ENCODE measurements at places on chromosomes 7 and 10.
A peak's percentile ranks its signal among the peaks of the same experiment; 100 is the strongest.

- DNase-seq, result no peak
Observed at GRCh38 chr10:108360187-108360586, 1195.7 kb upstream of the SORCS1 start.

GRCh38 chr10:100184840-100185239 lies 989 bp downstream of the ERLIN1 start:
- peak; percentile 23 for DNase-seq

- no peak for DNase-seq
Observed at GRCh38 chr10:117476281-117476680, 66.3 kb upstream of the EMX2 start.

GRCh38 chr10:18450298-18450697 lies 201.1 kb downstream of the NSUN6 start:
- no peak for DNase-seq

- DNase-seq, result no peak
Observed at GRCh38 chr10:132786884-132787494, 1.0 kb upstream of the NKX6-2 start.

DNA sequence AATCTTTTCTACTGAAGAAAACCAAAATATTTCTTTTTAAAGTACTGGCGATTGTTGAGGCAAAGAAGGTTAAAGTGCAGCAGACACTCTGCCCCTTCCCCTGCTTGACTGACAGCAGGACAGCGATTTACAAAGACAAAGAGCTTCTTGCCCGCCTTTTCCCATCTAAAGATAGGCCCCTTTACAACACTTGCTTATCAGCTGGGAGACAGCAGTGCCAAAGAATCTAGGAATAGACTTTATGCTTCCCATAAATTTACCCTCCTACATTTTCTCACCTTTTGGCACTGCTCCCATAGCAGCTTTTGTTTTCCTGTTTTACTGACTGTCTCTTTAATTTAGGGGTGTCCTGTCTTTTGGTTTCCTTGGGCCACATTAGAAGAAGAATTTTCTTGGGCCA lies 824.1 kb downstream of the CCSER2 start:
- DNase-seq, result no peak

DNA sequence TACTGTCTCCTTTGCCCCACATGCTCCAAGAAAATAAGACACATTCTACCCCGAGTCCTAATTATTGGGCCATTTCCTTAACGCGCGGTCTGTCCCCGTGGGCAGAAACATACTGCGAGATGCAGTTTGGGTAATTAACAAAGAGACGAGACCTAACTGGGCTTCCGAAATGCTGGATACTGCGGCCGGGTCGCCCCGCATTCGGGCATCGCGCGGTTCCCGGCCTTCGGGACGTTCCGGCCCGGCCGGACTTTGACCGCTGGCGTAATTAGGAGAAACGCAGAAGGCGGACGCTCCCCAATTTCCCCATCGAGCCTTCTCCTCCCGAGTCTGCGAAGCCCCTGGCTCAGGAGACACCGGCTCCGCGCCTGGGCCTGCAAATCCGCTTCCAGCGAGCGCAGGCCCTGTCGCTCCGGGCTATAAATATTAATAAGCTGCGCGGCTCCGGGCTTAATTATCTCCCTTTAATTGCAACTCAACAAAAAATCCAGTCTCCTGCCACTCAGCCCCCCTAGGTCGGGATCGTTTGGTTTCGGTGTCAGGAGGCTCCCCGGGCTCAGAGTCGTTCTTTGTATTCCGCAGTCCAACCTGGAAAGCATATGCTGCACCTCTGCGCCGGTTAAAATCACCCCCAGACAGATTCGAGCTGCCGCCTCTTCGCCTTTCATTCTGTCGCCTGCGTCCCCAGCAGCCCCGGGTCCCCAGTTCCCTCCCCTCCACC lies 131.5 kb downstream of the SPAG6 start:
- no peak for DNase-seq

GRCh38 chr10:33947544-33947943 lies 613.1 kb upstream of the NRP1 start:
- DNase-seq, result no peak

GRCh38 chr7:20238194-20238753 lies 21.1 kb upstream of the MACC1 start:
- DNase-seq, result no peak

DNA sequence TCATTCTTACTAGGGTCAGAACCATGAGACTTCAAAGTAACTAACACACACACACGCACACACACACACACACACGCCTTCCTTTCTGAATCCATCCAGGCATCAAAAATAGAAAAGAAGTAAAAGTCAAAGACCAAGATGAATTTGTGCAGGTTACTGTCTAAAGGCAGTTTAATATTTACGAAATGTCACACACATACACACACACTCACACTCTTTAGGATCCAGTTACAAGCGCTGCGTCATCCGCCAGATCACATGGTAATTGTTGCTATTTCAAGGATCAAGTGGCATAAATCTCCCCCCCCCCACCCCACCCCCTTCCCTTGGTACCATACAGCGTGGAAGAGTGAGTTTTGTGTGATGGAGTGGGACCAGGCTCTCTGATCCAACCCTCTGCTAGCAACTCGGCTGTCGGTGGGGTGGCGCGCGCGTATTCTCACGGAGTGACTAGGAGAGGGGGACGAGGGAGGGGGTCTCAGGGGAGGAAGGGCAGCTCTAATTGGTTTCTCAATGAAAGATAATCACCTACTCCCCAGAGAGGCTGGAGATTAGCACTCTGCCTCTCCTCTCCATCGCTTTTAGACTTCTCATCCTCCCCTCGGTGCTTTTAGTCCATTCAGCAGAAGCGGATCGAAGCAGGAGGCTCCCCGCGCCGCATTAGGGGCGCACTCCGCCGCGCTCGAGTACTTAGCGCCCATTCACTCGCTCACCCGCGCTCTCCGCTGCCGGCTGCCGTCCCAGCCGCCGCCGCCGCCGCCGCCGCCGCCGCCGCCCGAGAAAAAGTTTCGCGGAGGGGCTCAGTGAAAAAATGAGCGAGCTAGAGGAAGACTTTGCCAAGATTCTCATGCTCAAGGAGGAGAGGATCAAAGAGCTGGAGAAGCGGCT lies 83.5 kb upstream of the PRKG1 start:
- peak; percentile 33 for DNase-seq

GRCh38 chr7:53350241-53350640 lies 314.8 kb downstream of the POM121L12 start:
- no peak for DNase-seq

- DNase-seq, result no peak
Observed at GRCh38 chr7:92150450-92151017, 16.3 kb upstream of the CYP51A1 start.

DNA sequence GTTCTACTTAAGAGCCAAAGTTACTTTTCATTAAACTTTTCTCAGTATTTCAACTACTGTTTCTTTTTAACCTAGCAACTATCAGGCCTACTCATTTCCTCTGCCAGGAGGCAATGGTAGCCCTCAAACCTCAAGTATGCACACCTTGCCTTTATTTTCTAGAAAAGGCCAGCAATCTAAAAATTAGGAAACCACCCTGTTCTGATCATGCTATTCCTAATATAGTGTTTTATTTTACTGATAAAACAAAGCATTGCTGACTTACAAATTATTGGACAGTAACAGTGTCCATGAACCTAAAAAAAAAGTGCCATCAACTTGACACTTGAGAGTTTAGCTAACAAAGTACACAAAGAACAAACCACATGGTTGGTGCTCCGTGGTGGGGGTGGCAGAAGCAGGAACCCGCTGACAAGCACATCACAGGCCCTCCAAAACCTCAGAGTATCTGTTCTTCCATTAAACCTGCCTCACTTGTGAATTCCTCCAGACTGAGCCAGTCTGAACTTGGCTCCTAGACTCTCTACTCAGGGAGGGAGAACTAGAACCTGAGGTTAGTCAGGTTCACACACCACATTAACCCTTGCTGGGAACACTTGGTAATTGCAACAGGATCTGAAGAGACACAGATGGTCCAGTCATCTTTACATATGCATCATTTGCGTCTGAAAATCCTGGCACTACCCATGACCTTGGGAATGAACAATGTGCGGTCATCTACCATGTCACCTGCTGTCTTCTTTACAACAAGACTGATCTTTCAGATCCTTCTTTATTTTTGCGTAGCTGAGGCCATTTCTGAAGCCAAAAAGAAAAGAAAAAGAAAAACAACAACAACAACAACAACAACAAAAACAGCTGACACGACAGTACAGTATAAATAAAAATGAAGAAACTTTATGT lies 31.9 kb downstream of the PIP4K2A start:
- DNase-seq, result no peak

DNA sequence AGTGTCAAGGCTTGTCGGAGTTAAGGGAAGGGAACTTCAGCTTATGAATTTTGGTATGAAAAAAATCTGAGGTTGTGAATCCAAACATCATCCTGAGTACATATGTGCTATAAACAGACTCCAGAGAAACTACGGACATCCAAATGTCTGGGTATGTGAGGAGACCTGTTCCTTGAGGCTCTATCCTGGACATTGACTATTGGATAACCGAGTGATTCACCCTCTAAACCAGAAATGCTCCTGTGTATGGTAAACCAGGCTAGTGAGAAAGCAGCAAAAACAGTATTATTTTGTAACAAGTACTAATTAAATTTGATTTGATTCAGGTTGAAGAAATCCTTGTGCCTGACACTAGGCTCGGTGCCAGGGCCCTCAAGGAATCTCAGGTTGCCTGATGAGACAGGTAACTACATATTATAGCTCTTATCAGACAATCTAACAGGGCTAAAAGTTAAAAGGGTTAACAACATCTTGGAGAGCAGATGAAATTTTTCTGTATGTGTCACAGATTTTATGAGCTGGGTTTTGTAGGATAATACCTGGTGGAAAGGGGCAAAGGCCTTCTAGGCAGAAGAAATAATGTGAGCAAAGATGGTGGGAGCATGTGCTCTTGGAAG lies 10.4 kb upstream of the STOX1 start:
- DNase-seq, result no peak

GRCh38 chr10:91689731-91690168 lies 56.9 kb upstream of the PPP1R3C start:
- DNase-seq, result no peak

- DNase-seq, result no peak
Observed at GRCh38 chr7:157791261-157791660, 454.5 kb downstream of the DNAJB6 start.

- DNase-seq, result no peak
Observed at GRCh38 chr10:47087667-47088066, 176.4 kb downstream of the PTPN20 start.

- DNase-seq, result no peak
Observed at GRCh38 chr7:98879198-98879978, 1.1 kb downstream of the TRRAP start.

DNA sequence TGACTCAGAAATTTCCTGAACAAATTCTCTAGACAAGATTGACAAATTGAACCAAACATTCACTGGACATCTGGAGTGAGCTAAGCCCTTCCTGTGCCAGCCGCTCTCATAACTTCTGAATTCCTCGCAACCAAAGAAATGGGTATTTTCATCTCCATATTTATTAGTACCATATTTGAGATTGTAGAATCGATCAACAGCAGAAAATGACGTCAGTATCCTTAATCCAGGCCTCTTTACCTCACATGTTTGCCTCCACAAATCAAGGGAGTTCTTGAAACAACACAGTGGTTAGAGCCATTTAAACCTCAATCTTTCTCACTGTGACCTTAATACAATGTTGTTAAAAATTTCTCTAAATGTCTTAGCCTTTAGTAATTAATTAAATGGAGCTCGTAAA lies 735.6 kb upstream of the SORCS1 start:
- DNase-seq, result no peak

DNA sequence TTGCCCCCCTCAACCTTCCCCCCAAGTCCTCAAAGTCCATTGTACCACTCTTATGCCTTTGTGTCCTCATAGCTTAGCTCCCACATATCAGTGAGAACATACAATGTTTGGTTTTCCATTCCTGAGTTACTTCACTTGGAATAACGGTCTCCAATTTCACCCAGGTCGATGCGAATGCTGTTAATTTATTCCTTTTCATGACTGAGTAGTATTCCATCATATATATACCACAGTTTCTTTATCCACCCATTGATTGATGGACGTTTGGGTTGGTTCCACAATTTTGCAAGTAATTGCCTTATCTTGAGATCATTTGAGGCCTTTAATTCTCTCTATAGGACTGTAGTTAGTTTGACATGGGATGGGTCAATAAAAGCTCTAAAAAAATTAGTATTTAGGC lies 124.7 kb downstream of the ARL4A start:
- DNase-seq, result no peak

- DNase-seq, result no peak
Observed at GRCh38 chr7:143393267-143394041, 12.3 kb downstream of the ZYX start.

GRCh38 chr10:69151984-69152383 lies 28.0 kb downstream of the VPS26A start:
- no peak for DNase-seq

GRCh38 chr10:69086001-69086509 lies 1.8 kb upstream of the SRGN start:
- DNase-seq, result no peak

DNA sequence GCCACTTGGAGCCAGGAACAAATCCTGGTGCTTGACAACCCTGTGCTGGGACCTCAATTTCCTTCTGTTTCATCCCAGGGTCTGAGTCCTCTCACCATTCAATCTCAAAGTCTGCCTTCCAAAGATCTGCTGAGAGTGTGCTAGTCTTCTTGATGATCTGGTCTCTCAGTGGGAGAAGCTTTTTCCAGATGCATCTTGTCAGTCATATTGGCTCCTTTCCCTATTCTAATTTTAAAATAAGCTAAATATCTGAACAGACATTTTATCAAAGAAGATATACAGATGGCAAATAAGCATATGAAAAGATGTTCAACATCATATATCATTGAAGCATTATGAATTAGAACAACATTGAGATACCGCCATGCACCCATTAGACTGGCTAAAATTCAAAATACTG lies 469.3 kb downstream of the NEBL start:
- no peak for DNase-seq

DNA sequence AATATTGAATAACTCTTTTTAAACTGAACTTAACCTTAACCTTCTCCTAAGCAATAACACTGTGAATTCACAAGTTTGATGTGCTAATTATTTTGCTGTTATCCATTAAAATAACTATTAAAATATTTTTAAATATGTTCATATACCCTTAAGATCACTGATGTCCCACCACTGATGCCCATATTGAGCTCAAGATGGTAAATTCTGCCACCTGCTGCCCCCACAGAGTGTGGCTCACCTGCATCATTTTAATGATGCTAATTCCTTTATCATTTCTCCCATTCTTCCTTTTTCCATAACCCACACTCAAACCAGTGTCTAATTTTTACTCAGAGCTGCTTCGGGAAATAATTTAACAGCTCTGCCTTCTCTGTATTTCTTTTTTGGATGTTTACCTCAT lies 82.3 kb upstream of the ARID5B start:
- DNase-seq, result no peak

- DNase-seq, result no peak
Observed at GRCh38 chr7:7639421-7639820, 1.1 kb upstream of the UMAD1 start.

Data from 8988T (cell line).